ENCODE measurements at places on chromosomes 11 and 22.

DNA sequence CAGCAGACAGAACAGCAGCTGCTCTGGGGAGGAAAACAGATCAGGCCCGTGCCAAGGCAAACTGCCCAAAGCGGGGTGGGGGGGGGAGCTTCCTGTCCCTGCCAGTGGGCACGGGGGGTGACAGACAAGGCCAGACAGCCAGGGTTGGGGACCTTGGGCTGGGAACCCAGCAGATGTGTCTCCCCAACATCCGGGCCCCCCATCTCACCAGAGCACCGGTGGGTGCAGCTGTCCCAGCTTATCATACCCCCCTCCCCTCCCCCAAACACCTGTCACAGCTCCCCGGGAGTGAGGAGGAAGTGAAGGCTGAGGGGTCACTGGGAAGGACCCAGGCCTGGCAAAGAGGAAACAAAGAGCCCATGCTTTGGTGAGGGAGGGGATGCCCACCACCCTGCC is 1.3 kb downstream of the PPP1R14B start:
- DNase-seq: no peak

DNA sequence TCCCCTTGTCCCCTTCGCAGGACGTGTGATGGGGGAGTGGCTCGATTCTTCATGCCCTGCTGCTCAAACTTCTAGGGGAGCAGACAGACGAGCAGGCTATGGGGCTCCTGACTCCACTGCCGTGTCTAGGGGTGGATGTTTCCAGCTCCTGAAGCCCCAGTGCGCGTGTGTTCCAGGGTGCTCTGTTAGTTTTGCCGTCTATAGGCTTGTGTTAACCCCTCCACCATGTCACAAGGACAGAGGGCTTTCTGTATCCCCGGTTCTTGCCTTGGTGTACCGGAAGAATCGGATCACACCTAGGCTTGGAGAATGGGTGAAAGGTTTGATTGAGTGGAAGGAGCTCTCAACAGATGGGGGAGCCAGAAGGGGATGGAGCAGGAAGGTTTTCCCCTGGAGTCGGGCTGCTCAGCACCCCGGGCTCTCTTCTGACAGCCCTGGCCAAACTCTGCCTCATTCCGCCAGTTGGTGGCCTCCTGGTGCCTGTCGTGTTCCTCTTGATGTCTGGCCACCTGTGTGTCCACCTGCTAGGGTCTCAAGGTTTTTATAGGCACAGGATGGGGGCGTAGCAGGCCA is 810.7 kb downstream of the BRD1 start:
- no peak for DNase-seq

- no peak for DNase-seq
Observed at GRCh38 chr11:98107736-98108135, 913.0 kb upstream of the CNTN5 start.

GRCh38 chr11:112786886-112787530 is 174.2 kb upstream of the NCAM1 start:
- DNase-seq: no peak

DNA sequence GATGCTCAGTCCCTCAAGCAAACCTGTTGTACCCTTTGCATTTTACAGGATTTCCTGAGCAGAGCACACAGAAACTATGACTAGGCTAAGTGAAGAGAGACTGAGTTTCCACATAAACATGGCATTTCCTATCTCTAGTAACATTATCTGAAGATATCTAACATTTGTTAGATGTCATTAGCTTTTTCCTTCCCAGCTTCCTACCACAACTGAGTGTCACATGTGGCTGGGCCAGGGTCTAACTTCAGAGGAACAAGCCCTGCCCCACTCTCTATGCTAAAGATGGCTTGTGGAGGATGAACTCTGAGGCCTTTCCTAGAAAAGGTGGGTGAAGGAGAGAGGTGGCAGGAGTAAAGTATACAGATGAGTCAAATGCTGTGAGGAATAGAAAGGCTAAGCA is 16.5 kb downstream of the C22orf42 start:
- no peak for DNase-seq

GRCh38 chr11:76669901-76670484 is 554 bp downstream of the LRRC32 start:
- DNase-seq: no peak

DNA sequence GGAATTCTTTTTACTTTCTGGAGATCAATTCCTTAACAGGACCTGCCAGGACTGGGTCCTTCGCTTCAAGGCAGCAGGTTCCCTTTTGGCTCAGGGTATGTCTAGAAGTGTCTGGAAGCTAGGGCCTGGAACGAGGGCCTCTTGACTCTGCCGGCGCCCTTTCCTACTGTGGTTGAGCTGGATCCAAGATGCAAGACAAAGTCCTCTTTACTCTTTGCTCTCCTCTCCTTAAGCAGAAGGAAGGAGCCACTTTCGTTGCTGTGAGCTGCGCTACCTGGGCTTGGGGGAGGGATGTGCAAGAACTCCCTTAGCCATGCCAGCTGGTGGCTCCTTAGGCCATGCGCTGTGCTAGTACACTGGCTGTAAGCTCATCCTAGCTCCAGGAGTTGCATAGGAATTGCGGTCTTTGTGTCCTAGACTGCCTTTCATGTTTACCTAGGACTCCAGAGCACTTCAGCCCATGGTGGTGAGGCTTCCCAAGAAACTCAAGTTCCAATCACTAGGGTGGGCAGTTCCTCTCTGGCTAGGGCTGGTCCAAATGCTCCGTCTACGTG is 18.1 kb downstream of the GLB1L2 start:
- DNase-seq: no peak

DNA sequence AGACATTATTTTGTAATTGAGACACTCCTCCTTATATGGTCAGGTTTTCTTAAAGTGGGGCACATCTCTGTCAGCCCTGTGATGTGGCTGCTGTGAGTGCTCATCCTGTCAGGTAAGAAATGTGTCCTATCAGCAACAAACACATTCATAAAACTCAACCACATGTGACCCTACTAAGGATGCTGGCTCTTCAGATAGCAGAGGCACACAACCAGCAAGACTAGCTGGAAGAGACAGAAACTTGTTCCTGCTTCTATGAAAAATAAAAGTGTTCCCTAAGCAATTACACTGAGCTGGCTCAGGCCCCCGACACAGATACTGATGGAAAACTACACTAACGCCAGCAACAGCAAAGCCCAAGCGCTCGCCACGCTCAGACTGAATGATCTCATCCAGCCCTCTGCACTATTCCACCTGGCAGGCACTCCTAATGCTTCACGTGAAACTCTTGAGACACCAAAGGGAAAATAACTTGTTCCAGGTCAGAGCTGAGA is 49.8 kb upstream of the CYP2D6 start:
- no peak for DNase-seq

DNA sequence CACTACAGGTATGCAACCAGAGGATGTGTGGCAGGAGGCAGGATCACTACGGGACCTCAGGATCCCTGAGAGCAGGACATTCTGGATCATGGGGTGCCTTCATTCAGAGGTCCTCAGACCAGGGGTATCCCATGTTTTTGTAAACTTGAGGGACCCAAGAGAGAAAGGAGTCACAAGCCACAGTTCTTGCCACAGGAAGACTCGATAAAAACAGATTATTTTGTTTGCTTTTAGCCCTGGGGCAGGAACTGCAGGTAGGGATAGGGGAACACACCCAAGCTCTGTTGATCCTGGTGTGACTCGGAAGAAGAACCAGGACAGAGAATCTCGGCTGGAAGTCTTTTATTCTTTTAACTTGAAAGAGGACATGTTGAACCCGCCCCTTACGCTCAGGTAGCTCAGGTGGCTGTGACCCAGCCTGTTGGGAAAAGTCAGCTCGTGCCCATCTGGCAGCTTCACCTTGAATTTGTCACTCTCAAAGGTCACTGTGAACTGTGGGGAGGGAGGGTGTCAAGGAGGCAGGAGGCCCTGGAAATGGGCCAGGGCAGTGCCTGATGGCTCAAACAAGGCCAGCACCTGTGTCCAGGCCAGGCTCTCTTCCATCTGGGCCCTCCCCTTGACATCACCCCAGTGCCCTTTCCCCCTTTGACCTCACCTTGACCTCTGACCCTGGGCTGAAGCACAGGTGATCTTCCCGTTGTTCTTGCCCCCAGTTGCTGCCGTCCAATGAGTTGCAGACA is 9.8 kb downstream of the LGALS2 start:
- no peak for DNase-seq

- DNase-seq: no peak
Observed at GRCh38 chr11:131056036-131056435, 139.8 kb upstream of the SNX19 start.

DNA sequence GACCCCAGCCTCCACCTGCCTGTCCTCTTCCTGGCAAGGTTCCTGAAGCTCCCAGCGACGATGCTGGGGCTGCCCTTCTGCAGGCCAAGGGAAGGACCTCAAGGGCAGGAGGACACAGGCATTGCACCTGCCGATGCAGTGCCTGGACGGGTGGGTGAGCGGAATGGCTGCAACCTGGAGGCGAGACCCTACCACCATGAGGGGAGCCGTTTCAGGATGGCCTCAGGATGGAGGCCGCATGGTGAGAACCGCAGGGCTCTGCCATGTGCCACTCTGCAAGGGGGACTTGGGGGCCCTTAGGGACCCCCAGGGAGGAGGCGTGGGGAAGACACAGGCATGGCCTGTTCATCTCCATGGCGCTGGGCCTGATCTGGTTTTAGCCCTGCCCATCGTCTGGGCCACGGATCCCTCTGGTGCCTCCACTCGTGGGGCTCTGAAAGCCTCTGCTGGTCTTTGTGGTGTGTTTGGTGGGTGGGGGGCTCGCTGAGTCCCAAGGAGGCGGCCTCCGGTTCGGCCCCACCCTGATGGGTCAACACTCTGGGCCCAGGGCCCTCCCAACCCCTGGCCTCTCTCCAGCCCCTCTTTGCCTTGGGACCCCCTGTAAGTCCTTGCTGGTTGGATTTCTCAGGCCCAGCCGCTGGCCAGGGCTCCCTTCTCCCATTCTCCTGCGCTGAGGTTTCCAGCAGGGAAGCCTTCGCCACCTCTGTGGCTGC is 1.3 kb upstream of the LSP1 start:
- DNase-seq: no peak
